Fibroblast of skin of scalp (primary cell): ENCODE measurements at places on chromosomes 4 and X.

DNA sequence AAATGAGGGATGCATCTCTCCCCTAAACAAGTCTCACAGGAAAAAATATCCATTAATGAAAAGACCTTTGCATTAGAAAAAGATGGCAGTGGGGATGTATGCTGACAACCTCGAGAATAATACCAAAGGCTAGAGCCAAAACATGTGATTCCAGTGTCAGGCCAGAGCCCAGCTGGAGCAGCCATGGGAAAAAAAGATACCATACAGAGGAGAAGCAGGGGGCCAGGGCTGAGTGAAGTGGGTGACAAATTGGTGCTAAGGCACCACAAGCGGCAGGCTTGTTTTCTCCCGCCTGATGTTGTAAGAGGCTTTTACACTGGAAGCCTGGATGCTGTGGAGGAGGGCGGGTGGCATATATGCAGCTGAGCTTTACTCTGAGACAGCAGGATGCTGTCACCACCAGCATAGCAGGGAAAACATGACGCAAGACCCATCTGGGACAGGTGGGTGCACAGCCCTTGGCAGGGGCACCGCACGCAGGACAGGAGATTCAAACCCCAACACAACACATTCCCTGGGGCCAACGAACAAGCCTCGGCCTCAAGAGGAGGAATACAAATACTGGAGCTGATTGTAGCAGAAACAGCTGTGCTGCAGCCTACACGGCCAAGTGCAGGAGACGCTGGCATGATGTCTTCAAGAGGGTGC is 91.9 kb downstream of the TSPAN5 start:
- DNase-seq: peak; percentile 54

DNA sequence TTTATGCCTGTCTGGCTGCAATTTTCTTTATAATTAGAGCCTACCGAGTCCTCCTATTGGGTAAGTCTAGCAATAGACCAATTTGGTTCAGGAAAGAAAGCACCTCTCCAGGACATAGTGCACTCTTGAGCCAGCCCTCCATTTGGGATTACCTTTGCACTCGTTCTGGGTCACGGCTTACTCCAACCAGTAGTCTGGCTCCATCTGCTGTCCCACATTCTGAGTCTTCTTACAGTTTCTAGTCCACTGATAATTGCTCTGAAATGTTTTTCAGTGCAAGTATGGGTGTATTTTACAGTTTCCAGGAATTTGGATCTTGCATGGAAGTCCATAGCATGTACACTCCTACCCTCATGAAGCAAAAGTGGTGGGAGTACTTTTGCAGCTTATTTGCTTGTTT is 34.8 kb upstream of the USP51 start:
- peak; percentile 0 for DNase-seq

- no peak for DNase-seq
Observed at GRCh38 chrX:106484233-106484632, 127.5 kb upstream of the RADX start.

- no peak for DNase-seq
Observed at GRCh38 chr4:20590849-20591248, 109.4 kb upstream of the PACRGL start.

DNA sequence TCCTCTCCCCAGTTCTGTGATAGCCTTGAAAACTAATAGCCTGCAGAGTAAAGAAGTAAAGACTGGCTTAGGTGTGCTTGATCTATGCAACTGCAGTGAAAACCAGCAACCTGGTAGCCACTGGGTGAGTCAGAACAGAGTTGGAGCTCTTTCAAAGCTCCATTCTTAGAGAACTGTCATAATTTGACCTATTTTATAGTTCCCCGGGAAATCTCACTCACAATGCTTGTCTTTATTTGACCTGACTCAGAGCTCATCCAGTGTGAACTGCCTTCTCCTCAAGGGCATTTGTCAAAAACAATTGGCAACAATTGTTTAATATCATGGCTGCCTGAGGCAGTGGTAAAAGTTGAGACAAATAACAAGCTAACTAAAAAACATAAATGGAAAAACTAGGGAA is 213.0 kb upstream of the NHS start:
- no peak for DNase-seq

DNA sequence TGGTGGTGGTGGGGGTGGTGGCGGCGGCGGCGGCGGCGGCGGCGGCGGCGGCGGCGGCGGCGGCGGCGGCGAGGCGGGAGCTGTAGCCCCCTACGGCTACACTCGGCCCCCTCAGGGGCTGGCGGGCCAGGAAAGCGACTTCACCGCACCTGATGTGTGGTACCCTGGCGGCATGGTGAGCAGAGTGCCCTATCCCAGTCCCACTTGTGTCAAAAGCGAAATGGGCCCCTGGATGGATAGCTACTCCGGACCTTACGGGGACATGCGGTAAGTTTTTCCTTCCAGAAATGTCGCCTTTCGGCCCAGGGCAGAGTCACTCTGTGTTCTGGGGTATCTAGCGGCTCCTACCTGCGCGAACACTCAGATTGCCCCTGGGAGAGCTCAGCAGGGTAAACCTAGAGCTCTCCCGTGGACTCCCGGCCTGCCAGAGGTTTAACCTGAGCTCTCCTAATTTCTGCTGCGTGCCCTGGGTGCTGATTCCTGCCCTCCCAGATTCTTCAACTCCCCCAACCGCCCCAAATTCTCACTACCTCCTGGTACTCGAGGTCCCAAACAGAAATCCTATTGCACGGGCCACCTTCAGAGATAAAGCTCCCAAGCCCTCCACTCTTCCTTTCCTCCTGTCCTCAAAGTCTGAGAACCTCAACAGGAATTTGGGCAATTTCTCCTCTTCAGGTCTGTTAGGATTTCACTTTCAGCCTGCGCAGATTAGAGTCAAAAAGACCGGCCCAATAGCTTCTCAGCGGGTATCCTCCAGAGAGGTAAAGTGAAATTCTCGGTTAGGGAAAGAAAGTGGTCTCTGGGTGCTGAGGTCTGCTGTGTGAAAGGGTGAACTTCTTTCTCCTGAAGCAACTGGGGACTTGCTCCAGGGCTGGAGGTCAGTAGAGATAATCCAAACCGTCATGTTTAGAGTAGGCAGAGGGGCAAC is 2.9 kb downstream of the AR start:
- no peak for DNase-seq

- no peak for DNase-seq
Observed at GRCh38 chr4:83240379-83240875, 44.2 kb downstream of the COQ2 start.

- peak; percentile 44 for DNase-seq
Observed at GRCh38 chrX:46649421-46650260, 76.1 kb downstream of the CHST7 start.

DNA sequence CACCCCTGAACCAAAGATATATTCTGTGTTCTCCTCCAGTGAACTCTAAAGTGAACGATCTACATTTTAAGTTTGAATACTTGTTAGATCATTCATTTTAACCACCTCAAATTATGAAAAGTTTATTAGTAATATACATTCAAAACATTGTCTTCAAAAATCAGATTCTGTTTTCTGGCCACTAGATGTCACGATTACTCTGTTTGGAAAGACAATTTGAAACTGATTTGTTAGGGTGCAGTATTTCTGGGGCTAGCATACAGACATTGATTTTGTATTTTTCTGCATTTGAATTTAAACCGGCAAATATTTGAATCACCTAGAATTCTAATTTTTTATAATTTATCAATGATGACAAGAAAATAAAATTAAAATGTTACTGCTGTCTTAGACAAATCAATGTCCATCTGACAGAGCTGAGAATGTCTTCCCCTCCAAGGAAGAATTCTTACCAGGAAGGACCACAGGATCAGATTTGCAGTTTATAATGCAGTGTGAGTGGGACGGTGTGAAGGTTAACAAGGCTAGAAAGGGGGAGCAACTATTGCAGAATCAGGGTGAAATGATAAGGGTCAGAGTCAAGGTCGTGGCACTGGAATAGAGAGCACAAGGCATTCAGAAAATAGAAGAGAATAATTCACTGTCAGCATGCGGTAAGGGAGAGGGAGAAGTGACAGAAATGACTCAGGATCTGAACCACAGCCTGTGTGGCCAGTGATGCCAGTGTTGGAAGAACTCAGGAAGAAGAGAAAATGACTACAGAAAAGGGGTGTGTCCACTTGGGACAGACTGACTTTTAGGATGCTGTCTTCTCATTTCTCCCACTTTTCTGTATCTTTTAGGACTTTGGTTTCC is 91.6 kb downstream of the ANXA10 start:
- peak; percentile 54 for DNase-seq

DNA sequence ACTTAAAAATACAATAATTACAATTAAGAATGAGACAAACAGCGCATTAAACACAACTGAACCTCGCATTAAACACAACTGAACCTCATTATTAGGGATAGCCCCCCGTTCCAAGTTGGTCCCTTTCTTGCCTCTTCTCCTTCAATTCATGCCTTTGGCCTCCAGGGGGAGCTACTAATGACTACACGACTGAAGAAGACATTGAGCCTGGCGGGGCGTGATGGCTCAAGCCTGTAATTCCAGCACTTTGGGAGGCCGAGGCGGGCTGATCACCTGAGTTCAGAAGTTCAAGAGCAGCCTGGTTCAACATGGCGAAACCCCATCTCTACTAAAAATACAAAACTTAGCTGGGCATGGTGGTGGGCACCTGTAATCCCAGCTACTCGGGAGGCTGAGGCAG is 56.4 kb upstream of the NWD2 start:
- DNase-seq: no peak

GRCh38 chrX:154804261-154804956 is 876 bp downstream of the MPP1 start:
- no peak for DNase-seq
